Upper lobe of left lung (tissue), 6 donors: ENCODE measurements at places on chromosomes 16 and 17.

DNA sequence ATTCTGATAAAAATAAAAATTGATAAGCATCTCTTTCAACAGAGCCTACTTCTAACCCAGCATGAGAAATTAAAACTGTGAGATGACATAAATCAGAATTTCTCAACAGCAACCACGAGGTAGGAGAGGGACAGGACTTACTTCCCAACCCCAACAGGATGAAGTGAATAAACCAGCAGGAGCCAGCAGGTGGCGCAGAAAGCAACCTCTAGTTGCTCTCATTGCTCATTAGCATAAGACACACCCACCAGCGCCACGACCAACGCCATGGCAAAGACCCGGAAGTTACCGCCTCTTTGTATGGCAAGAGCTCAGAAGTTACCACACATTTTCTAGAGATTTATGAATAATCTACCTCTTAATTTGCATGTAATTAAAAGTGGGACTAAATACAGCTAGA lies 189.4 kb upstream of the CDH8 start:
- DNase-seq, result no peak

DNA sequence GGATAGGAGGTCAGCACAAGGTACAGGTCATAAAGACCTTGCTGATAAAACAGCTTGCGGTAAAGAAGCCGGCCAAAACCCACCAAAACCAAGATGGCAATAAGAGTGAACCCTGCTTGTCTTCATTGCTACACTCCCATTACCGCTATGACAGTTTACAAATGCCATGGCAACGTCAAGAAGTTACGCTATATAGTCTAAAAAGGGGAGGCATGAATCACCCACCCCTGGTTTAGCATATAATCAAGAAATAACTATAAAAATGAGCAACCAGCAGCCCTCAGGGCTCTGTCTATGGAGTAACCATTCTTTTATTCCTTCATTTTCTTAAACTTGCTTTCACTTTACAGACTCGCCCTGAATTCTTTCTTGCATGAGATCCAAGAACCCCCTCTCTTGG lies 1.0 kb upstream of the HSBP1 start:
- no peak for DNase-seq

DNA sequence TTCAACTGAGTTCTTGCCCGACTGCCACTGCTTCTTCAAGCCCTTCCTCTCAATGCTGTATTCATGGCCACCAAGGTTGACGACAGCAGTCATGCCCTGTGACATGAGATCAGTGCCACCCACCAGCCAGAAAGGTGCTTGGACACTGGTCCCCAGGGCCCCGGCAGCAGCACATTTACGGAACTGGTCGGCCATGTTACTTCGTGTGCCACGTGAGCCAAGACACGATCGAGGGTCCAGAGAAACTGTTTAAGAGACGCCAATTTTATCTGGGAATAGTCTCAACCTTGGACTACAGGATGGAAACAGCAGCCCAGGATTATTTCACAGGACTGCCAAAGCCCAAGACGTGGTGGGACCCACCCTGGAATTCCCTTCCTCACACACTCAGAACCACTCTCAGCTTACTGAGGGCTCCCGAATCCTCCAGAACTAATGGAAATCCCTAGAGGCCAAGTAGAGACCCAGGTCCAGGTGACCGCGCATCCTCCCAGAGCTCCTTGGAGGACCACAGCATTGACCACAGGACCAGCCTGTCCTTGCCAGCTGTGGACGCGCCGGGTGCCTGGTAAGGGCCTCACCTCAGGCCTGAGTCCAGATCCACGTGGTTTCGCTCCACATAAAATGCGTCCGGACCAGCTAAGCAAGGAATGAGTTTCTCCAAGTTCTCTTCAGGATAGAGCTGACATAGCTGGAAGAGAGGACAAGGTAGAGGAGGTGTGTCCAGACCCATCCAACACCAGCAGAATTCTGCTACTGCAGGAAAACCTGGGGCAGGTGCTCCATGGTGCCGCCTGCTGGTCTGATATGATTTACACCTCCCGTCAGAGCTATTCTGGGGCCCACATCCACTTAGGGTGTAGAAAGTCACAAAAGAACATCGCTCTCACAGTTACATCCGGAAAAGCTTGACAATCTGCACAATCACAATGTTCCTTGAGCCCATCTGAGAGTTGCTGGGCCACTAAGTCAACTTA lies 28.2 kb downstream of the MAP1LC3B start:
- DNase-seq, result no peak

- DNase-seq, result no peak
These were observed 11.6 kb downstream of the KRT33A start for GRCh38 chr17:41338961-41339485.

- no peak for DNase-seq
These were observed 2.1 kb downstream of the ACD start for GRCh38 chr16:67657751-67658518.

GRCh38 chr17:10149573-10150399 lies 48.6 kb downstream of the GAS7 start:
- no peak for DNase-seq

DNA sequence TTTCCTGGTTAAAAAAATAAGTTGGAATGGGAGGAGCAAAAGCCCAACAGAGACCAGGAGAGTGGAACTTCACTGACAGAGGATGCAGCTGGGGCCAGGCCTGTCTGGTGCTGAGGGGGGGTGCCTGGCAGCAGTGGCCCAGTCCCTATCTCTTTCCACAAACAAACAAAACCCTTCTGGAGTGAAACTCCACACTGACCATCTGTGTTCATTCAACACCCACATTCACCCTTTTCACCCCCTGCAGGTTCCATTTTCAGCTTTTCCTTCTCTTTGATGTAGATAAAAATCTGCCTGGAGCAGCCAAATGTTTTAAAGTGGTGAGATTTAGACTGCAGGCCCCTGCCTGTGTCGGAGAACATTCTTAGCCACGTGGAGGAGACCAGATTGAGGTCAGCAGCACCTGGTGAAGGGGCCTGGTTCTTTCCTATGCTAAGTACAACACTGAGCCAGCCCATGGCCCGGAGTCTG lies 161.4 kb upstream of the CDH11 start:
- DNase-seq, result peak; percentile 3

- peak; percentile 13 for DNase-seq
These were observed 5.6 kb upstream of the DCAF7 start for GRCh38 chr17:63544467-63545301.

DNA sequence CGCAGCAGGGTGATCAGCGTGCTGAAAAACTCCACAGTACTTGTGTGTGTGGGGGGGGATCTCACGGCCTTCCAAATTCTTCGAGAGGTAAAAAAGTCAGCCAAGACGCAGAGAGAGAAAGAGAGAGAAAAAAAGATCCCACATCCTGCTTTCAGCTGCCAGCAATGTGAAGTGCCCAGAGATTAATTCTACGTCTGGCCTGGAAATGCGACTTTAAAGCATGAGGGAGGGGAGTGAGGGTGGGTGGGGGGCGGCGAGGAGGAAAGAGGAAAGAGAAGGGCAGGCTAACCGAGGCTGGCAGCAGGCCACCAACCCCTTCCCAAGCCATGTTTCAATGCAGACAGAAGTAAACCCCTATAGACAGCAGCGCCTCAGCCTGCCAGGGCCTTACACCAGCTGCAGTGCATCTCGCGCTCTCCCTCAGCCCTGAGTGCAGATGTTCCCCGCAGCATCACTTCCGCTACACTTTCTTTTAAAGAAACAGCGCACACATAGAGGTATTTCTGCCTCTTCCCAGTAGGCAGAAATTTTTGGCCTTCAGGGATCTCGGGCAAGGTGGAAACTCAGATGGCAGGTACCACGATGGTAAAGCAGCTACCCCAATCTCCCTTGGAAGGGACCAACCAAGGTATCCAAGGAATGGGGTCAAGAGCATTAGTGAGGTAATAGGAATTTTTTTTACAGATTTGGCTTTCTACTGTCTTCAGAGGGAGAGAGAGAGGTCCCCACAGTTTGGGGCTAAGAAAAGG lies 87.8 kb downstream of the SMG6 start:
- no peak for DNase-seq

DNA sequence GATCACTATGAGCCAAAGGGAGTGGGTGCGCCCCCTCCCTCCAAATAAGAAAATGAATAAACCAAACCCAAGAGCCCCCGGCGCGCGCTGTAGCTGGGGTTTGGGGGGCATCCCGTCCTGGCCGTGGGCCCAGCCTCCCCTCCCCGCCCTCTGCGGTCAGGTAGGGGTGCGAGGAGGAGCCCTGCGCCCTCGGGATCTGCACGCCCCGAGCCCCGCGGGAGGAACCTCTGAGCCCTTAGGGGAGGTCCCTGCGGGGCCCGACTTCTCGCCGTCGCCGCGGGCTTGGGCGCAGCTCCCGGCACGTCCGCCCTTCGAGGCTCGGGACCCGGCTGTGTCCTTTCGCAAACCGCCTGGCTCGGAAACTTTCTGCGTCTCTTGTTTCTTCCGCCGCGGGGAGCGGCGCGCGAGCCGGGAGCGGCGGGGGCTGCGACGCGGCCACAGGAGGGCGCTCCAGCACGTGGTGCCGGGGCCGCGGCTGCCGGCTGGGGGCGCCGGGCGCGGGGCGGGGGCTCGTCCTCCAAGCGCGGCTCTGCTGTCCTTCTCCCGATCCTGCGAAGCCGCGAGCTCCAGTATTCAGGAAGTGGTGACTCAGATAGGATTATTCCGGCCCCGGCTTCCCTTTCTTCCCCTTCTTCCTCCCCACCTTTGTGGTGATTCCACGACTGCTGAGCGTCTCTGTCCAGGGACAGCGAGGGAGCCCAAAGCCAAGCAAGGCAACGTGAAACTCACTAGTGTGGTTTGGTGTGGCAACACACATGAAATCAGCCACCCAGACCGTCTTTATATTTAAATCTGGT lies 1.6 kb downstream of the PITPNC1 start:
- peak; percentile 76 for DNase-seq

DNA sequence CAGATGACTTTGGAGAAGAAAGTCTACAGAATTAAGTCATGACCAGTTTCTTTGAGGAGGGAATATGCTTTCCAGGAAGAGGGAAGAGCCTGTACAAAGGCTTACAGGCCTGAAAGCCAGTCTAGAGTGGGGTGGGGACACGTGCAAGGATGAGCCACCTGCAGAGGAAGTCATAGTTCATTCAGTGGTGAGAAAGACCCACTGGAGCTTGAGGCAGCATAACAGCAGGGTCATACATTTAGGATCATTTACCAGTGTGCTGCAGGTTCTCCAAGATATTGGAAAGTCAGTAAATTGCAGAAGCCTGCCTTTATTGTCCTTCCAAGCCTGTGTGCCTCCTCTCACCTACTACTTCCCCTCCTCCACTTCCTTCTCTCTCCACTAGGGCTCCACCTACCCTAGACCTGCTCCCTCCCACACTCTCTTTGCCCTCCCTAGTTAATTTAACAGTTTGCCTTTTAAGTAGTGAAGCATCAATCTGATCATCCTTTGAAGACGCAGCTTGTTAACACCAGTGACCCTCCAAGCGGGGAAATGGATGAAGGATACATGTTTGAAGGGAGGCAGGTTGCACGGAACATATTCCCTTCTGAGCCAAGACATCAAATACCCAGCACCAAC lies 40.2 kb downstream of the CDRT15 start:
- no peak for DNase-seq

- DNase-seq, result peak; percentile 27
These were observed 13.1 kb downstream of the ABCA9 start for GRCh38 chr17:69047368-69048263.

DNA sequence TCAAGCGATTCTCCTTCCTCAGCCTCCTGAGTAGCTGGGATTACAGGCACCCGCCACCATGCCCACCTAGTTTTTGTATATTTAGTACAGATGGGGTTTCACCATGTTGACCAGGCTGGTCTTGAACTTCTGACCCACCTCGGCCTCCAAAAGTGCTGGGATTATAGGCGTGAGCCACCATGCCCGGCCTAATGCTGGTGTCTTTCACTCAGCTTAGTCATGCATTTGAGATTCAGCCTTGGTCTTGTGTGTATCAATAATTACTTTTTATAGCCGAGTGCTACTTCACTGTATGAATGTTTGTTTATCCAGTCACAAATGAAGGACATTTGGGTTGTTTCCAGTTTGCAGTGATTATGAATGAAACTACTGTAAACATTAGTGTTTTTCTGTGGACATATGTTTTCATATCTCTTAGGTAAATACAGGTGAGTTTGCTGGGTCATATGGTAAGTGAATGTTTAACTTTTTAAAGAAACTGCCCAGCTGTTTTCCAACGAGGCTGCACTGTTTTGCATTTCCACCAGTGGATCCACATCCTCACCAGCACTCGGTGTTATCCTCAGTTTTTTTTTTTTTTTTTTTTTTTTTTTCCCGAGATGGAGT lies 11.0 kb upstream of the PLCG2 start:
- DNase-seq, result no peak

GRCh38 chr17:64747938-64748540 lies 85.9 kb upstream of the SMURF2 start:
- no peak for DNase-seq

GRCh38 chr17:39219647-39220154 lies 6.0 kb downstream of the STAC2 start:
- DNase-seq, result peak; percentile 55

- no peak for DNase-seq
These were observed 30.3 kb upstream of the C16orf78 start for GRCh38 chr16:49343291-49343690.

DNA sequence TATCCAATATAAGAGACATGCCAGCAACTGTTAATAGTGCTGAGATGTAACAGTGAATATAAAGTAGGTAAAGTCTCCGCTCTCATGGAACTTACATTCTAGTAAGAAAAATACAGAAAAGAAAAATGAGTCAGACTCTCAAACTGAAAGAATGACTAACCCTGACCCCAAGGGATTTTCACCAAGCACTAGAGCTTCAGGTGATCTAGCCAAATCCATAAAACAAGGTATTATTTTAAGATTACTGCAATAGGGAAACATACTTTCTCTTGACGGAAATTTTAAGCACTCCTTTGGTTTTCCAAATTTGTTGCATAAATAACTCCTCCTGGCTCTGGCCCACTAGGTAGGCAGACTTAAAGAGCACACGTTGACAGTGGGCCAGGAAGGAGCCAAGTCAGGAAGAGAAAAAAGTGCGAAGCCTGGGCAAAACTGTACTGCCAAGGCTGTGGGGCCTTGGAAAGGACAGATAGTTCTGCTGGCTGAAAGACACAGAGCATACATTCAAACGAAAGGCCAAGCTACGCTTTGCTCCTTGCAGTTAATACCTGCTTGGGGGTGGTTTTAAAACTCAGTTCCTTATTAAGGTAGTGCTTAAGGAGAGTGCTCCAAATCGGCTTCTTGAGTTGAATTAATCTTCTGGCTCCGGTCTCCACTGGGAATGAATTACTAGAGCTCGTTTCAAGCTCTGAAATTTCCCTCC lies 1.4 kb downstream of the GOT2 start:
- DNase-seq, result no peak

DNA sequence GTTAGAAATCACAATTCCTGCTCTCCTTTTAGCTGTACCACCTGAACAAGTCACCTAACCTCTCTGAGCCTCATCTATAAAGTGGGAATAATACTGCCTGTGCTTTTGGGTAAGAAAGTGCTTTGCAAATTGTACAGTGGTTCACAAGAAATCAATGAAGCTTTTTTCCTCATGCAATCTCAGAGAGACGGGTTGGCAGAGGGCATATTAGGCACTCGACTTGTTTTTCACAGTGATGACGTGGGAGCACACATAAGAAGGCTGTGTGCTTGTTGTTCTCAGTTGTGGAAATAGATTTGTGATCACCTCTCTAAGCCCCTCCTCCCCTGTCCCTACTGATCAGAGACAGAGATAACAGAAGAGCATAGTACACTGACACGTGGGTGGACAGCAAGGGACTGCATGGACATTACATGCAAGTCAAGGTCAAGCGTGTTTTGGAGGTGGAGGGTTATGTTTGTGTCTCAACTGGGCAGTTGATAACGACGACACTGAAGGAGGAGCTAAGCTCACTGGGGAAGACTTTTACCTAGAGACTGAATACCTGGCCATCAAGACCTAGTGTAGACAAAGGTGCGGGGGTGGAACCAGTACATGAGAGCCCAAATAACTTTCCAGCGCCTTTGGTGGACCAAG lies 1.7 kb upstream of the GPT2 start:
- DNase-seq, result no peak
